ENCODE measurements at places on chromosomes 16 and 17.
A peak's percentile ranks its signal among the peaks of the same experiment; 100 is the strongest.

- DNase-seq: peak; percentile 27
Measured at GRCh38 chr17:70929226-70929625, 759.9 kb downstream of the KCNJ2 start.

DNA sequence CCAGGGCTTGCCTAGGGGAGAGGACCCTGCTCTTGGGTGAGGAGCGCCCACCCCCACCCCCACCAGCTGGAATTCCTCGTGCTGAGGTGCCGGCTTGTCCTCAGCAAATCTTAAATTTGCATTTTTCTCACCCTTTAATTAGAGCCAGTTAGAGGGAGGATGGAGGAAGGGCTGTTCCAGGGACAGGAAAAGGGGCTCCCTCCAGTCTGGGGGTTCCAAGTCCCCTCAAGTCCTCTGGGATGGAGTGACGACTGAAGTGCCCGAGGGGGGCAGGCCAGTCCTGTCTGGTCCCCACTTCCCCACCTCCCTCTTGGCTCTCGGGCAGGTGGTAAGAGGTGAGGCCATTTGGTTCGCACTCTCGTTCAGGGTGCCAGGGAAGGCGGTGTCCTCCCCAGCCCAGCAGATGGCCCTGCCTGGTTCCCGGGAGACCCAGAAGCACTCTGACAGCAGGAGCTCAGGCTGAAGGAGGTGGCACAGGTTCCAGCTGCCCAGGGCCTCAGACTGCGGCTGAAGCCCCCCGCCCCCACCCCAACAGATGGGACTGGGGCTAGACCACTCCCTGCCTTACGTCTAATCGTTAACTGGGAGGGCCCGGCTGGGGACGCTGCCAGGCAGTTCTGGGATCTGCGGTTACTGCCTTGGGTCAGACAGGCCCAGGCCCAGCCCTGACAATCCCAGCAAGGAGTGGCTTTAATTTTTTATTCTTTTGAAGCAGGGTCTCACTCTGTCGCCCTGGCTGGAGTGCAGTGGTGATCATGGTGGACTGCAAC is 2.2 kb downstream of the RAB26 start:
- no peak for DNase-seq

DNA sequence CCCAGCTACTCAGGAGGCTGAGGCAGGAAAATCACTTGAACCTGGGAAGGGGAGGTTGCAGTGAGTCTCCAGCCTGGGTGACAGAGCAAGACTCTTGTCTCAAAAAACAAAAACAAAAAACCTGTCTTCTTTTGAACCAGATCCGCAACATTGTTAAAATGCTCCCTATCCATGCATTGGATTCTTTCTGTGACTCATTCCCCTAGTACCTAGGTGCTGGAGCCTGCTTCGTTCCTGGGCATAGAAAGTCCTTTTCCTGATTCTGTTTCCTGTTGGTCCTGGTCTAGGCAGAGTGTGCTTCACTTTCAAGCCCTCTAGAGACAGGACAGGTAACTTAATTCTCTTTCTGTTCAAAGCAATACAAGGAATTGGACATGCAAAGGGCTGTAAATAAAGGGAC is 5.2 kb downstream of the EPN2 start:
- no peak for DNase-seq

GRCh38 chr16:84314814-84315213 is 20.1 kb downstream of the WFDC1 start:
- DNase-seq: no peak

DNA sequence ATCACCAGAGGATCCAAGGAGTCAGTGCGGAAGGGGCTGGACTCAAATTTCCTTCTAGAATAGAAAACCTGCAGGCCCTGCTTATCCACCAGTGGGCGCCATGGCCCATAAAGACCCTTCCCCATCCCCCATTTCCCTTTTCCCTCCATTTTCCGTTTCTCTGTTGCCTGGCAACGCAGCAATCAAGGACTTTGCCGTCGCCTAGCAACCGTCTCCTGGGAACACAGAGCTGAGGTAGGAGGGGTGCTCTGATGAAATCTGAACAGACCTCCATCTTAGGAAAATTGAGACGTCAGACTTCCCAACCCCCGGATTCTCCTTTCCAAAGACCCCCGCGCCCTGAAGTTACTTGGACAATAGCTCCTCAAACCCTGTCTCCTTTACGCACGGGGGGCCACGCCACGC is 5.7 kb downstream of the DLG4 start:
- peak; percentile 60 for DNase-seq

DNA sequence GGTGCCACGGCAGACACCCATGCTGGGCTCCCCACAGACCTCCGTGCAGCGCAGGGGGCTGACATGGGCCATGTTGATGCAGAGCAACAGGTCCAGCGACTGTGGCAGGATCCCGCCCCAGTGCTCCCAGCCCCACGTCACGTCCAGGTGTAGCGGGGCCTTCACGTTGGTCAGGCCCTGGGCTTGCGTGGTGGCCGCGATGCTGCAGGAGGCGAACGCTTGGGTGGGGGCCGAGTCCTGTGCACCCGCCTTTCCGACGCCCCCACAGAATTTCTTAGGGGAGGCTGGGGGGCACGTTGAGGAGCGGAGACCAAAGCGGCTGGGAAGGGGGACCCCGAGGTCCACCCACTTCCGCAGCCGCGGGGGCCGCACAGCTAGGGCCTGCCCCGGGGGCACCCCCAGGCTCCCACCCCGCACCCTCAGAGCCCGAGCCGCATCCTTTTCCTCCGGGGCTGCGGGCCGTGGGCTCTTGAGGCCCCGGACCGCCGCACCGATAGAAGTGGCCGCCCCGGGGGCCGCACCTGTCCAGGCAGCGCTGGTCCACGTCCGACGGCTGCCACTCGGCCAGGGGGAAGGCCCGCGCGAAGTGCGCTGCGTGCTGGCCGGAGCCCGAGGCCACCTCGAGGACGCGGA is 416 bp downstream of the METTL26 start:
- DNase-seq: no peak

GRCh38 chr16:68093816-68094613 is 8.8 kb downstream of the NFATC3 start:
- DNase-seq: peak; percentile 50

- peak; percentile 92 for DNase-seq
Measured at GRCh38 chr16:4371357-4372000, at the start of gene VASN. VASN (plus strand) TSS chr16:4371848; CDS start chr16:4380878, 9,030 bp downstream.

- no peak for DNase-seq
Measured at GRCh38 chr17:38746004-38746848, 1.9 kb downstream of the PCGF2 start.

- no peak for DNase-seq
Measured at GRCh38 chr16:71565812-71566700, 10.8 kb downstream of the TAT start.

GRCh38 chr17:40598619-40599467 is 33.6 kb upstream of the CCR7 start:
- DNase-seq: no peak

DNA sequence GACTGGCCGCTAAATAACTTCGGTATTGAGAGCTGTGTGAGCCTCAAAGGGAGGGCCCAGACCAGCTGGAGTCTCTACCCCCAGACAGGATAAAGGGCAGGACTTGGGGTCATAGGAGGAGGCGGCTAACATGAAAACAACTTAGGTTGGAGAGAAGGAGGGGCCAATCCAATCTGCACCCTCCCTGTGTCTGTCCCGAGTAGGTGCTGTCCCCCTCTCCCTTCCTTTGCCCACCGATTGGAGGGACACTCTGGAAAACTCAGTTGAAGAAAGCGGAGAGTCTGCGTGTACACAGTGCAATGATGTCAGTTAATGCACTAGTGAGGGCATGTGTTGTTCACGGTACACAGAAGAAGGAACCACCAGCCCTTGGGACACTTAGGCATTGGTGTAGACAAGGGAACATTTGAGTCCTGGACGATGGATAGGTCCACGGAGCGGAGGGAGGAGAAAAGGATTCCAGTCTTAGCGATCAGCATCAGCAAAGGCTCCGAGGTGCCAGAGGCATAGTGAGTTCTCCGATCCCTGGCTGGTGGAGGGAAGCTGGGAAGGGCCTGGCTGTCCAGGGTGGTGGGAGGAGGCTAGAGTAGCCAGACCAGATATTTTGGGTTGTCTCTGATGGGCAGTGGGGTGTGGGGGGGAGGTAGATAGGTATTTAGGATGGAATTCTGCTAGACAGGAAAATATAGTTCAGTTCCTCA is 761 bp downstream of the NOL3 start:
- DNase-seq: no peak

DNA sequence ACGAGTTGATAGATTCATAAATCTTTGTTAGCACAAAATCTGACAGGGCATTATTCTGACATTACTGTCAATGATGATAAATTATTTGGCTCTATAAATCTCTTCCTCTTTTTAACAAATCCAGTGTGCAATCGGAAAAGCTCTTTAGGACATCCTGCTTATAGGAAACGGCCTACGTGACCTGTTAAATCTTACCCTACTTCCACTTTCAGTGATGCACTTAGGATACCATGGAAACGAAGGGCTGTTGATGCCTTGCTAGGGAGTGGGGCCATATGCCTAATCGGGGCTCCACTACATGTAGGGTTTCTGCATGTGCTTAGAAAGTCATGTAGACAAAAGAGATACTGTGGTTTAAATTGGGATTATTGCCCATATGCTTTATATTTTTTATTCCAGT is 27.2 kb downstream of the ZNF594 start:
- no peak for DNase-seq

- DNase-seq: no peak
Measured at GRCh38 chr16:49344401-49344800, 29.2 kb upstream of the C16orf78 start.

- DNase-seq: peak; percentile 82
Measured at GRCh38 chr17:65198653-65199382, 61.6 kb downstream of the RGS9 start.

GRCh38 chr16:56482683-56483236 is 31.4 kb downstream of the OGFOD1 start:
- no peak for DNase-seq

GRCh38 chr16:69927056-69927757 is 23.9 kb upstream of the CLEC18A start:
- peak; percentile 68 for DNase-seq

DNA sequence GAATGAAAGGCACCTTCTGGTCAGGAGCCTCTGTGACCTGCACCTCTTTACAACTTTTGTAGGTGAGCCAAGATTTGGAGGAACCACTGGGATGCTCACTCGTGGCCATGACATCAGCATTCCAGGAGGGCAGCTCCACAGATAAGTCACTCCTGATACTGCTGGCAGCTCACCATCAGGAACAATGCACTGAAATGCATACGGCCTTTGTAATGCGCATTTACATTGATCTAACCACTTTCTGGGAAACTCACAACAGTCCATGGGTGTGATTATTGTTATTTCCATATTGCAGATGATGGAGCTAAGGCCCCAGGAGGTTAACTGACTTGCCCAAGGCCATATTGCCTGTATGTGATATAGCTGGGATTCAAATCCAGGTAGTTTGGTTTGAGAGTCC is 34.3 kb upstream of the PMFBP1 start:
- no peak for DNase-seq

GRCh38 chr16:84055801-84056634 is 13.4 kb upstream of the SLC38A8 start:
- no peak for DNase-seq

DNA sequence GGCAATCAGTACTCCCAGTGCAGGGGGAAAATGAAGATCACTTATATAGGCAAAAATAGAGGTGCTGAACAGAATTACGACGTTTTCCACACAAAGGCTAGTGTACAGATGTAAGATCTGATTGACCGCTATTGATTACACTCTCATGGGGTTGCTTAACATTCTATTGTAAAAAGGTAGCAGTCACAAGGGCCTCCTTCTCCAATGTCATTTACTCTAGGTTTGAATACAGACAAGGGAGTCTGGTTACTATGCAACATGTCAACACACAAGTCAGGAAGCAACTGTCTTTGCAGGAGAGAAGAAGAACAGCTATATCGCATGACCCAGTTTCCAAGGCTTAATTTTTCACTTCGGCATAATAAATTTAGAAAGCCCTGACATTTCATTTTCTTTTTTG is 7.9 kb downstream of the KRT37 start:
- DNase-seq: no peak

DNA sequence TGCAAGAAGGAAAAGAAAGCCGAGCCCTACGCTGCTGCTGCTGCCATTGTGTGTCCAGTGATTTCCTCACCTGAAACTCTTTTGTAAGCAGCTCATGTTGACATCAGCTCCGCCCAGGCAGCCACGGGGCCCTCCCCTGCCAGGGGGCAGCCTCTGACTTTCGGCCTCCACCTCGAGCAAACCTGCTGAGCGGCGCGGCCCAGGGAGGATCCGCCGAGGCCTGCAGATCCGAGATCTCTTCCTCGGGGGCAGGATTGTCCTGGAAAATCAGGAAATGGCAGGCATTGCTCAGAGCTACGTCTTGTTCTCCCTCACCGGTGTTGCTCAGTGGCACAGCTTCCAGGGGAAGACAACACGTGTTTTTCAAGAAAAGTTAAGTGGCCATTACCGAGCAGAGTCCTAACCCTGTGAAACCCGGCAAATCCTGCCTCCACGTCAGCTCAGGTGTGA is 35.6 kb upstream of the ZNF750 start:
- DNase-seq: no peak

GRCh38 chr17:80621997-80622357 is 77.3 kb downstream of the RPTOR start:
- no peak for DNase-seq

- no peak for DNase-seq
Measured at GRCh38 chr17:806346-806745, 24.2 kb downstream of the MRM3 start.

DNA sequence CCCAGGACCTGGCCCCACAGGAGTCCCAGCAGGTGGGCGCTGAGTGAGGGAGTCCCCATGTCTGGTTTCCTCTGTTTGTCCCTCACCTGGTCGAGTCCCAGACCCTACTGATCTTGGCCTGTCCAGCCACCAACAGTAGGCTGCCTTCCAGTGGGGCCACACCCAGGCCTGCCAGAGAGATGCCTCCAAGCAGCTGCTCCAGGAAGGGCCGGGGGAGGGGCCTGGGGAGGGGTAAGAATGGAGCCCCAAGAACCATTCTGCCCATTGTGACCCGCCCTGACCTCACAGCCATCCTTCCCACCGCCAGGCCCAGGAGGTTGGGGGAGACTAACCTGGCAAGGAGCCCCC is 736 bp downstream of the SPATA20 start:
- DNase-seq: no peak

DNA sequence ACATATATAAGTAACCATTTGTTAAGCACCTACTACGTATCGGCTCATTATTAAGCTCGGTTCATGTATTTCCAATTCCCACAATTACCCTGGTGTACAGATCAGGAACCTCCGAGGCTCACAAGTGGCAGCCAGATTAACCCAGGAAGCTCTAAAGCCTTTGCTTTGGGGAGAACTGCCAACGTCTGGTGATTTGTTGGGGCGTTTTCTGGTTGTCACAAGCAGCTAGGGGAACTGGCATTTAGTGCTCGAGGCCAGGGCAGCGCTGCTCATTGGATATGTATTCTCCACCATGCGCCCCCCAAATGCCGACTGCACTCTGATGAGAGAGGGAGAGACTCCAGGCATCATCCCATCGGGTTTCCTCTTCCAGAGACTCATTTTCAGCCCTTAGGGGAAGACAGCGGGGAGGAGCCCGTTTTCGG is 541 bp downstream of the ZNF18 start:
- no peak for DNase-seq

DNA sequence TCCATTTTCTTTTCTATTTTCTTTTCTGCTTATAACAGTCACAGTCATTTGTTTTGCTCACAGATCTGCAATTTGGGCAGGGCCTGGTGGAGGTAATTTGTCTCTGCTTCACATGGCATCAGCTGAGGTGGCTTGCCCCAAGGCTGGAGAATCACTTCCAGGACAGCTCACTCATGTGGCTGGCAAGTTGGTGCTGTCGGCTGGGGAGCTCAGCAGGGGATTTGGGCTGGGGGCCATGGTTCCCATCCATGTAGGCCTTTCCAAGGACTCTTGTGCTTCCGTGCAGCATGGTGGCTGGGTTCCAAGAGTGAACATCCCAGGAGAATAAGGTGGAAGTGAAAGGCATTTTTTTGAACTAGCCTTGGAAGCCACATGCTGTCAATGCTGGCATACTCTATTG is 85.7 kb downstream of the MGAT5B start:
- no peak for DNase-seq

All from AG08395 (cell line).